Activated CD4-positive, alpha-beta T cell treated with anti-CD3 and anti-CD28 coated beads for 24 hours (primary cell): ENCODE measurements at places on chromosomes 2 and 18.

DNA sequence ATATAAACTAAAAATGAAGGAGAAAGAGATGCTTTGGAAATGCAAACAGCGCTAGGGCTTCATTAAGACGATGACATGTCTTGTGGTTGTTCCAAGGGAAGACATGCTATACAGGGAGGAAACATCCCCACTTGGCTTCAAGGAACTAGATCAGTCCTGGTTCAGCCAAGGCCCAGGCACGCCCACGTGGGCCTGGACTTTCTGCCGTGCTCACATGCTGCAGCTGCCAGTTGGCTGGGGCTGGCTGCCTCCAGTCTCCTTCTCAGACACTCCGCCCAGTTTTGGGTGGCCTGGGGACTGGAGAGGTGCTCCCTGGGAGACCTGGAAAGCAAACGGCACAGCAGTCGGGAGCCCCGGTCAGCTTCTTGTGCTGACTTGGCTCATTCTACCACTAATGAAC, 109.6 kb downstream of the GLI2 start:
- no peak for DNase-seq

- no peak for DNase-seq
These were observed 152.2 kb downstream of the ESCO1 start for GRCh38 chr18:21448299-21448698.

DNA sequence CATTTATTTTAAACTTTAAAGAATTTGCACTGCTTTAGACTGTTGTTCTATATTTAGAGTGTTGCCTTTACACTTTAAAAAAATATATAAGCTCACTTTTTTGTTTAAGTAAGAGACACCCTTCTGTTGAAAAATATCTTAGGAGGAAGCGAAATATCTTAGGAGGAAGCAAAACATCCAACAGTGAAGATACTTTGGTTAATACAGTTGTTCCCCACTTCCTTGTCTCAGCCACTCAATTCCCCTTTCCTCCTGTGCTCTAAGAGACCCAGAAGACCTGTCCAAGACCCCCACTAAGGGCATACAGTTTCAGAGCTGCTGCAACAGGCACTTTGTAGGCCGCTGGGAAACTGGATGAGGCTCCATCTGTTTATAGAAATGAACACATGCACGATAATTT, 5.7 kb downstream of the SERPINB8 start:
- DNase-seq = no peak

- no peak for DNase-seq
These were observed 197.0 kb downstream of the HRH4 start for GRCh38 chr18:24657444-24657842.

- no peak for DNase-seq
These were observed 1.0 kb upstream of the MOGAT1 start for GRCh38 chr2:222670191-222671038.

DNA sequence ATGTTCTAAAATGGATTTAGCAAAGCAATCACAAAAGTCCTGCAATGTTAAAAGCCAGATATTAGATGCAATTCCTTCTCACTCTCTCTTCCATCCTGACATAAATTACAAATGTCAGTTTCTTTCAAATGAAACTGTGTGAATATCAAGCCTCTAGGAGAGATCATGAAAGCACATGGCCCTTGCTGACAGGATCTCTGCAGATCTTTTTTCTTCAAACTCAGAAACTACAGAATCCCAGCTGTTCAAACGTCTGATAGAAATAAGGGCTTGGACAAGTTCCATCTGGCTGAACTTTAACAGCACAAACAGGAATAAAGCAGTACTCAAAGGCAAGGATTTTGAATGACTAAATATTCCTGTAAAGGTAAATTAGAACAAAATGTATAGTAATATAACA, 47.6 kb downstream of the PDE1A start:
- no peak for DNase-seq
